Stimulated activated CD8-positive, alpha-beta memory T cell treated with anti-CD3 and anti-CD28 coated beads, Interleukin-2, amount 100 ng/mL, for 48 hours (primary cell): ENCODE measurements at places on chromosomes 13 and 19.

GRCh38 chr13:76654263-76654662 lies 231.9 kb downstream of the KCTD12 start:
- no peak for DNase-seq

DNA sequence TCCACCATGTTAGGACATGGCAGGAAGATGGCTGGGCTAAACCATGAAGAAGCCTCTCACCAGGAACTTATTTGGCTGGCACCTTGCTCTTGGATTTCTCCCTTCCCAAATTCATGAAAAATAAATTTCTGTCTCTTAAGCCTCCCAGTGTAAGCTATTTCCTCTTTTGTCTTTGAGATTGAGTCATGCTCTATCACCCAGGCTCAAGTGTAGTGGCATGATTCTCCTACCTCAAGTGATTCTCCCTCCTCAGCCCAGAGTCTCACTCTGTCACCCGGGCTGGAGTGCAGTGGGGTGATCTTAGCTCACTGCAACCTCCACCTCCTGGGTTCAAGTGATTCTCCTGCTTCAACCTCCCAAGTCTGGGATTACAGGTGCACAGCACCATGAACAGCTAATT lies 12.6 kb downstream of the ZNF888 start:
- no peak for DNase-seq

- no peak for DNase-seq
Observed at GRCh38 chr13:44273991-44274770, 99.4 kb upstream of the SERP2 start.

- no peak for DNase-seq
Observed at GRCh38 chr13:74153316-74153715, 19.1 kb upstream of the KLF12 start.

DNA sequence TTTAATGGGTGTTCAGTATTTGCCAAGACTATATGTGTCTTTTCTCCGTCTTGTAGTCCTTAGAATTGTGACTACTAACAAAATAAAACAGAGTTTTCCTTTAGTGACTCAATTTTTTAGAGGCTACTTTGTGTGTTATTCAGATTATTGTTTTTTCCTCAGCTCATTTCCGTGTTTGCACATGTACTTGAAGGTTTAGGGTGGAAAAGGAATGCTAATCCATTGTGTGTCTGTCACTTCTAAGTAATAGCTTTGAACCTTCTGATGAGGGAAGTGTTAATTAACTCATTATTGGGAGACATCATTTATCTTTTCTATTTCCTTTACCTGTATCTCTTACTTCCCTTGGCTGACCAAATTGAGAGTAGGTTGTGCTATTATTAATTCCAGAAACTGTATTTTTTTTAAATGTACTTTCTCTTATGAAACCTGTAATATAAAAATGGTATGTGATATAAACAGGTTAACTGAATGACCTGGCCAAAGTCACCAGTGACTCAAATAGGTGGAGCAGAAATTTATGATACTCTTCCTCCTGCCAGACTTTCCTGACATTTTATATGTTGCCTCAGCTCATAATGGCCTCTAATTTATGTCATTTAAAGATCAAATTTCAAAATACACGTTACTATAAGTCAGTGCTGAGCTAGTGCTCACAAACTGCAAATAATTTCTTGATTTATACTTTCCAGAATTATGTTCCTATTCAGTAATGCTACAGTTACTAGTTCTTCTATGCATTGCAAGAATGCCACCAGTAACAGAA lies 88.8 kb downstream of the LMO7 start:
- DNase-seq: no peak

GRCh38 chr13:97308735-97309429 lies 86.7 kb downstream of the MBNL2 start:
- no peak for DNase-seq

DNA sequence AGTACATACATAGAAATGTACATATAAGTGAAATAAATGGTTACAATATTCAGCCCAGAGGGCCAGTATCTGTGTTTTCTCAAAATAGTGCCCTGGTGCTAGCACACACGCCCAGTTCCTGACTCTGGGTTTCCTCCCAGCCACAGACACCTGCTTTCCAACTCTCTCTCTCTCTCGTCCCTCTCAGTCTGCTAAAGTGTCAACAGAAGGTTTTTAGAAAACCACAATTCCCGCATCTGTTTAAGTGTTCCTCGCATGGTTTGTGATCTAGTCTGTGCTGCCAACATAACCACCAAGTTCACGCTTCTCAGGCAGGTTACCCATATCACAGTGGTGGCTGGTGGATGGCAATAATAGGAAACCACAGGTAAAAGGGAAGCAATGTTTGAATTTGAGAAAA lies 17.8 kb upstream of the UPF3A start:
- no peak for DNase-seq

- no peak for DNase-seq
Observed at GRCh38 chr19:30490760-30491159, 118.6 kb downstream of the ZNF536 start.

DNA sequence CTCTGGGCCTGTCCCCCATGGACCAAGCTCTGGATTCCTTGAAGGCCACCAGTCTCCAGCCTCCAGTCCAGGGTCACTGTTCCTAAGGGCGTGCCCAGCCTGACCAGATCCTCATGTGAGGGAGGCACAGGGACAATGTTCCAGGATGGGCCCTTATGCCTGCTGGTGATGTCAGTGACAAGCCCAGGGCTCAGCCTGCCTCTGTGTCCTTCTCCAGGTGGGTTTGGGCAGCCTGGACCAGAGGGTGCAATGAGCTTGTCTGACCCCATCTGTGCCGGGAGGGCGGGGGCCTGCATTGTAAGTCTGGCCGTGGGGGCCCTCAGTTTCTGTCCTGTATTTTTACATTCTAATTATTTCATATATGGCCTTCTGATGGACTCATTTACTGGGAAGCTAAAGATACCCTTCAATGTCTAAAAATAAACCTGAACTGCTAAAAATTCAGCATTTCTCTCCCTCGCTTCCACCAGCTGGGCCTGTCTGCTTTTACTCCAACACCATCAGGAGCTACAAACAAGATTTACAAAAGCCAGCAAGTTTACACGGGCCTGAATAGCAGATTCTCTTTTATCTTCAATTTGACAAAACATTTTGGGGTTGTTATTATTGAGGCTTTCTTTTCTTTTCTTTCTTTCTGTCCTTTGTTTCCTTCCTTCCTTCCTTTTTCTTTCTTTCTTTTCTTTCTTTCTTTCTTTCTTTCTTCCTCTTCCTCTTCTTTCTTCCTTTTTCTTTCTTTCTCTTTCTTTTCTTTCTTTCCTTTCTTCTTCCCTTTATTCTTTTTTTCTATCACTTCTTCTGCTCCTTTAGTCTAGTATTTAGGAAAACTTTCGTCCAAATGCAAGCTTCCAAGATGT lies 34.2 kb upstream of the C19orf12 start:
- DNase-seq: no peak

DNA sequence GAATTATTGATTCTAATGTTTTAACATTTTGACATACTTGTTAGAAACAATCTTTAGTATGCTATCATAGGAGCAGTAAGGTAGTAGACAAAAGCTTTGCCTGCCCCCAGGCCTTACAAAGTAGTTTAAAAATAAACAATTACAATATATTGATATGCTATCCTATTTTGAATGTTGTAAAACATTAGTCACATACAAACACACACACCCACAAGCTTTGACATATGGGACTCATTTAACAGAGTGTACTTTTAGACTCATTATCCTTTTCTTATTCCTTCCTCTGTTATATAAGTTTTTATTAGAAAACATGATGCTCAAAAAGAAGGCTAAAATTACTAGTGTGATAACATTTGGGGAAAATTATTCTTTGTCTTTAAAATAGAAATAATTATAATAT lies 33.5 kb downstream of the UCHL3 start:
- no peak for DNase-seq

- DNase-seq: no peak
Observed at GRCh38 chr13:112709825-112710783, 20.3 kb downstream of the ATP11A start.

- DNase-seq: no peak
Observed at GRCh38 chr13:81379183-81379582, 1038.3 kb upstream of the SPRY2 start.

DNA sequence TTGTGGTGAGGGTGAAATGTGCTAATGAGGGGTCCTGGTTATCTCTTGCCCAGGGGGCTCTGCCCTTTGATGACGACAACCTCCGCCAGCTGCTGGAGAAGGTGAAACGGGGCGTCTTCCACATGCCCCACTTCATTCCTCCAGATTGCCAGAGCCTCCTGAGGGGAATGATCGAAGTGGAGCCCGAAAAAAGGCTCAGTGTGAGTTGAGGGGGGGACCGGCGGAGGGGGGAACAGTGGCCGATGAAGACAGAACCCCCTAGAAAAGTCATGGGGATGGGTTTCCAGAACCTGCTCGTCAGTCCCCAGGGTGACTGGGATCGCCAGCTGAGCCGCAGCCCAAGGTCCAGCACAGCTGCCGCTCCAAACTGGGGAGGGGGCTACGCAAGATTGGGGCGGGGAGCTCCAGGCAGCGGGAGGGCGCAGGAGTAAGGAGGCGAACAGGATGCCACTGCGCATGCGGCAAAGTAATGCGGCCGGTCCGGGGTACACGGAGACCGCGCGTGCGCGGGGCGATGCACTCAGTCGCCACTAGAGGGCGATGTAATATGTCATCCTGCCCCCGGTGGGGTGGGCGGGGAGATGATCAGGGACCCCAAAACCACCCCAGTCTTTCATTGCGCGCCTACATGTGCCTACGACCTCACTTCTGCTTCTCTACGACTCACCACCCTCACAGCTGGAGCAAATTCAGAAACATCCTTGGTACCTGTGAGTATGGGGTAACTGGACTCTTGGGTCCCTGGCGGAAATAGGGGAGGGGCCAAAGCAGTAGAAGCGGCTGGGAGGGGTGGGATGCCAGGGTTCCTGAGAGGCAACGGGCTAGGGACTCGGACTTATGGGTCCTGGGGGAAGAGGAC lies 17.9 kb downstream of the BRSK1 start:
- DNase-seq: peak; percentile 97

GRCh38 chr13:99949679-99950413 lies 21.7 kb downstream of the ZIC5 start:
- no peak for DNase-seq

DNA sequence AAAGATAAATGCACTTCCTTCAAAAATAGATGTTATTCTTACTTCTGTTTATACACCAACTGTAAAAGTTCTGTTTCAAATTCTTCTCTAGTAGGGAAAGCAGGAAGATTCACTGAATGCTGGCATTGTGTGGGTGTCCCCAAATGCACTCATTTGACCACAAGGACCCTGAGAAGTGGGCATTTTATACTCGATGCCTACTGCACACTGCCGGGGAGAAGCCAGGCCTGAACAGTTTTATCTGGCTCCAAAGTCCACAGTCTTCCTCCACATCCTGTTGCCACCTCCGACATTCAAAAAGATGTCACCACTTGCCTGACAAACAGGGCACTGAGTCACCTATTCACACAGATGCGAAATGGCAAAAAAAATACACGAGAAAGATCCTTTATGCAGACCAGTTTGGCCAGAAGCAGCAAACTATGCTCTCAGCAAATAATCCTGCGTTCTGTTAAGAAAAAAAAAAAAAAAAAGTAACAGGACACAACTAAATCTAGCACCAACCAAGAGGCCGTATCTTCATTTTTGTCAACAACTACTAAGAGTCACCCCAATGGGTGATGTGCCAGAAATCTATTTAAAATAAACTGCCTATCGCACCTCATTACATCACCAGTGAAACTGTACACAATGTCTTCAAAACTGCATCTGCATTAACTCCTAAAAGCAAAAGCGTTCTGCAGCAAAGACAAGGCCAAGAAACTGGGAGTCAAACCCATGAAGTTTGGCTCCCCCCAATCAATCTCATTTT lies 6.2 kb downstream of the ZC3H4 start:
- no peak for DNase-seq

GRCh38 chr19:6048348-6048747 lies 62.0 kb downstream of the RFX2 start:
- DNase-seq: no peak

DNA sequence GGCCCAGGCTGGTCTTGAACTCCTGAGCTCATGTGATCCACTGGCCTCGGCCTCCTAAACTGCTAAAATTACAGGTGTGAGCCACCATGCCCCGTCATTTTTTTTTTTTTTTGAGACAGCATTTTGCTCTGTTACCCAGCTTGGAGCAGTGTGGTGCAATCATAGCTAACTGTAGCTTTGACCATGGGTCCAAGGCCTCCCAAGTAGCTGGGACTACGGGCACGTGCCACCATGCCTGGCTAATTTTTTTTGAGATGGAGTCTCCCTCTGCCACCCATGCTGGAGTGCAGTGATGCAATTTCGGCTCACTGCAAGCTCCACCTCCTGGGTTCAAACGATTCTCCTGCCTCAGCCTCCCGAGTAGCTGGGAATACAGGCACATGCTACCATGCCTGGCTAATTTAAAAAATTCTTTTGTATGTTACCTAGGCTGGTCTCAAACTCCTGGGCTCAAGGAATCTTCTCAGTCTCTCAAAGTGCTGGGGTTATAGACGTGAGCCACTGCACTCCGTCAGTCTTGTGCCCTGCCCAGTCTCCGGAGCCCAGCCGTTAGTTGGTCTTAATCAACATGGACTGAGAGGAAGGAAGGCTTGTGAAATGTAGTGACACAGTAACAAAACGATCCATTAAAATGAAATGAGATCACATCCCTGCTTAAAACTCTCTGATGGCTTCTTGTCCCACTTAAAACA lies 1.4 kb upstream of the LRG1 start:
- no peak for DNase-seq

- no peak for DNase-seq
Observed at GRCh38 chr19:834216-834615, 6.6 kb downstream of the AZU1 start.

GRCh38 chr19:6654347-6655310 lies 15.3 kb downstream of the TNFSF14 start:
- DNase-seq: peak; percentile 57

DNA sequence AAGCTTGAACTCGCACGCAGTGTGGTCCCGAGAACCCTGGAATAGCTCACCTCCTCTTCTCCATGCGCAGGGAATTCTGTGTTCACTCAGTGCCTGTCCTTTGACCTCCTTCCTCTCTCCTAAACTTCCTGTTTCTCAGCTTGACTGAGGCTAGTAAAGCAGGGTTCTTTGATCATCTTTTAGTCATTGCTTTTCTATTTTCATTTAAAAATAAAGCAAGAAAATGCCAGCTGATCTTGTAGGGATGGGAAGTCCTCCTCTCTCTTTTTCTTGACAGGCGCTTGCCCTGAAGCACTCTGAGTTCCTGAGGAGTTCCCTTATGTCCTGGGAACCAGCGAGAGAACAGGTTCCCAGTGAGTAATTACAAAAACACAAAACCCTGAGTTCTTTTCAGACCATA lies 62.8 kb downstream of the ARHGEF7 start:
- DNase-seq: no peak

DNA sequence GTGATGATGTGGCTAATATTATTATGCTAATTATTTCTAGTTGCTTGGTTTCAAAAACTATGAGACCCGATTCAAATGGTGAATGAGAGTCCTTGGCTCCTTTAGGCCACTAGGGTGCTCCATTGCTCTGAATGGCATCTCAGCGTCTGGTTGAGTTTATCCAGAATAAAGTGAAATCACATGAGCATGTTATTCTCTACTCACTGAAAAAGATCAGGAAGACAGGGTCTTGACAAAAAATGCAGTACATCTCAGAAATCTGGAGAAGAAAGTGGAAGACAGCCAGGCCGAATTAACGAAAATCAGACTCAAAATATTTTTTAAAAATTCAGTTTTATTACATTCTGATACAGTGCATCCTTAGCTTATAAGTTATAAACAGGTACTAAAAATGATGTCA lies 516.2 kb downstream of the MYO16 start:
- no peak for DNase-seq

- DNase-seq: no peak
Observed at GRCh38 chr19:6362027-6362350, 658 bp downstream of the CLPP start.
